Stimulated activated CD8-positive, alpha-beta memory T cell treated with anti-CD3 and anti-CD28 coated beads, Interleukin-2, amount 100 ng/mL, for 48 hours (primary cell): ENCODE measurements at places on chromosomes 6 and 20.

- DNase-seq = no peak
Measured at GRCh38 chr6:134363323-134364039, 45.6 kb upstream of the SGK1 start.

- no peak for DNase-seq
Measured at GRCh38 chr6:41224800-41225199, 3.3 kb upstream of the TREML4 start.

DNA sequence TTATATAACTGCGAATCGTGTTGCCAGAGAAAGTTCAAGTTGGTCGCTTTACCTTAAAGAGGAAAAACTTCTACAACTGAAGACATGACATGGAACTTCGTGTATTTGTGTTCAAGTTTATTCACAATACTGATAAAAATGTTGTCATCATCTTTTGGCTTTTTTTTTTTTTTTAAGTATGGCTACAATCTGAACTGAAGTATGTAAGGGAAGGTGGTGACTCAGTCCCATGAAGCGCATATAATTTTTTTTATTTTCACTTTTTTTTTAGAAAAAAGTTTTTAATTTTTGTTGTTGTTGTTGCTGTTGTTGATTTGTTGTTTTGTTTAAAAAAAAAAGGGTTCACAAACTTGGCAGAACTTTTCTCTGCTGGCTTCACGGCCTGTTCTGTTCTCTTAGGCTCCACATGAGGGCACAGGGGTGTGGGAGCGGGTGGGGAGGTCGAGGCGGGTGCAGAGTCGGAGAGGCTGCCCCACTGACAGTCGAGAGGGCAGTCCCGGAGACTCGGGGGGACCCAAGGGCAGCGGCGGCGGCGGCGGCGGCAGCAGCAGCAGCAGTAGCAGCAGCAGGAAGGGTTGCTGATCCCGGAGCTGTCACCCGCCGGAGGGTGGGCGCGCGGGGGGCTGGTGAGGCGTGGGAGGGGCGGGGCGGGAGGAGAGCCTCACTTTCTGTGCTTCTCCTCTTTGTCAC, 17.0 kb downstream of the TFAP2A start:
- no peak for DNase-seq

- DNase-seq = no peak
Measured at GRCh38 chr20:4081421-4081820, 66.1 kb upstream of the RNF24 start.

- no peak for DNase-seq
Measured at GRCh38 chr6:101453221-101453620, 59.7 kb downstream of the GRIK2 start.

- DNase-seq = no peak
Measured at GRCh38 chr6:129504456-129504855, 205.5 kb downstream of the ARHGAP18 start.

GRCh38 chr20:54103762-54104600, 33.6 kb upstream of the BCAS1 start:
- no peak for DNase-seq

- DNase-seq = no peak
Measured at GRCh38 chr6:150547502-150548222, 52.0 kb upstream of the PLEKHG1 start.

DNA sequence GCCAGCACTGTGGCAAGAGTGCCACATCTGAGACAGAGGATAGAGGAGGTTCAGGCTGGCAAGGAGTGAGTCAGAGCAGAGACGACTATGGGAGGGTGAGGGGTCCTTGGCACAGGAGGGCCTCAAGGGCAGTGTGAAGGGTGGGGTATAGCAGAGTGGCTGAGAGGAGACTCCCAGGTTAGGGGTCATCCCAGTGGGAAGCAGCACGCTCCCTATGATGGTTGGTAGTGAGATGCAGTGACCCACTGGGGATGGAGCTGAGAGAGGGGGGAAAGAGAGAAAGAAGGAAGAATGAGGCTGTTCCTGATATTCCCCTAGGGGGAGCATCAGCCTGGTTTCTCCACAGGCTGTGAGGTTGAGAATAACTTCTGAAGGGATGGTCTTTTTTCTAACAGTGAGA, 97.3 kb downstream of the INSM1 start:
- no peak for DNase-seq

GRCh38 chr20:16575390-16576140, 2.3 kb upstream of the KIF16B start:
- DNase-seq = no peak

DNA sequence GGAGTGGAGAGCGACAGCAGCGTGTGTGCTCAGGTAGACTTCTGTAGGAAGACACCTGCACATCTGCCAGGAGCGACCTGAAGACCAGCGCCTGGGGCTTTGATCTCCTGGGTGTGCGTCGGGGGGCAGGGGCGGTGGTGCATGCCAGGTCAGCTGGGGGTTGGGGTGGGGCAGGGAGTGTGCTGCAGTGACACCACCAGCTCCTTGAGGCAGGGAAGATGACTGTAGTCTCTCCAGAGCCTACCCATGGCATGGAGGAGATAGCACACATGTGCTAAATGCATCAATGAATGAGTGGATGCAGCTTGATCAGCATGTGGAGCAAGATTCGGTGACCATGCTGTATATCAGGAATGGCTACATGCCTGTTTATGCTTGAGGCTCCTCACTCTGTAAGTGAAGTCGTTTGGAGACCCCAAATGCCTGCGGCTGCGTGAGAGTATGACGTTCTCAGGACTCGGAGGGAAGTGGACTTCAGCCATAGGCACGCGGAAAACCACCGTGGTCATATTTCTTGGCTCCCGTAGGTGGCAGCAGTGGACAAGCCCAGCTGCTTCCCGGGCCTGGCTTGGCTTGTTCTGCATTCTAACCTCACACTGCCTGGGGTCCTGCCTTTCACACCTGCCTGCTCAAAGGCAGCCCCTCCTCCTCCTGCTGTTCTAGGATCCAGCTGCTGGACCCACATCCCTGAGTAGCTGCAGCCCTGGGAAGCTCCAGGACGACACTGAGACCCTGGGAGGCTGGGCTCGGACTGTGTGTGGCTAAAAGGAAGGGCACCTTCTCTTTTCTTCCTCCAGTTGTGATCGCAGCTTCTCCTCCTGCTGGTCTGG, 39.4 kb upstream of the KCNK16 start:
- DNase-seq = peak; percentile 37

DNA sequence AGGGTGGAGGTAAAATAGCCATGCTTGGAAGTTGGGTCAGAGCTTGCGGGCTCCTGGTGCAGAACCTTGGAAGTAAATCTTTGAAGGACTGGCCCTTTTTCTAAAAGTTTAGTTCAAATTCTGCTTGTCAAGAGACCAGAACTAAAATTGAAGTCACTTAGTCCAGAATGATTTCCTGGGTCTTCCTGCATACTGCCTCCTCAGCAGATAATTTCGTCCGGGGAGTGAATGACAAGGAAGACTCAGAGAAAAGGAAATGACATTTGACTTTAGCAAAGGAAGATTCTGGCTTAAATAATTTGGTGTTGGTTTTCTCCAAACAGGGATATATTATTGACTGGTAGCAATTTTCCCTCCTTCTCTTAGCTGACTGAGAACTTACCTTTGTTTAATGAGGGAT, 1.2 kb downstream of the TM9SF4 start:
- no peak for DNase-seq

- no peak for DNase-seq
Measured at GRCh38 chr20:36926653-36927200, 24.8 kb downstream of the SAMHD1 start.

DNA sequence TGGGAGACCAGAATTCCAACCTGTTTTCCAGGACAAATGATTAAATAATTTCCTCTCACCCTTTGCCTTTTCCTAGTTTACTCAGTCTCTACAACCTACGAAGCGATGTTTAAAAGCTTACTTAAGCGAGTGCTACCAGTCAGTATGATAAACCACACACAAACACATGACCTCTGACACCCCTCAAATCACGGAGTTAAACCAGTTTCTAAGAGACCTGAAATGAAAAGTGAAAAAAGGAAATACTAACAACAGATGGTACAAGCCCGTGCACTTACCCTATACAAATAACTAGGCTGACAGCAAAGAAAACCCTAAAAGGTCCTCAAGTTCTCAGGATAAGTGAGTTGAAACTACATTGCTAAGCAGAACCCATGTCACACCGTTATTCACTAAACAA, 7.7 kb downstream of the TNFRSF21 start:
- DNase-seq = no peak

- DNase-seq = no peak
Measured at GRCh38 chr6:169558378-169558773, 143.5 kb downstream of the WDR27 start.

DNA sequence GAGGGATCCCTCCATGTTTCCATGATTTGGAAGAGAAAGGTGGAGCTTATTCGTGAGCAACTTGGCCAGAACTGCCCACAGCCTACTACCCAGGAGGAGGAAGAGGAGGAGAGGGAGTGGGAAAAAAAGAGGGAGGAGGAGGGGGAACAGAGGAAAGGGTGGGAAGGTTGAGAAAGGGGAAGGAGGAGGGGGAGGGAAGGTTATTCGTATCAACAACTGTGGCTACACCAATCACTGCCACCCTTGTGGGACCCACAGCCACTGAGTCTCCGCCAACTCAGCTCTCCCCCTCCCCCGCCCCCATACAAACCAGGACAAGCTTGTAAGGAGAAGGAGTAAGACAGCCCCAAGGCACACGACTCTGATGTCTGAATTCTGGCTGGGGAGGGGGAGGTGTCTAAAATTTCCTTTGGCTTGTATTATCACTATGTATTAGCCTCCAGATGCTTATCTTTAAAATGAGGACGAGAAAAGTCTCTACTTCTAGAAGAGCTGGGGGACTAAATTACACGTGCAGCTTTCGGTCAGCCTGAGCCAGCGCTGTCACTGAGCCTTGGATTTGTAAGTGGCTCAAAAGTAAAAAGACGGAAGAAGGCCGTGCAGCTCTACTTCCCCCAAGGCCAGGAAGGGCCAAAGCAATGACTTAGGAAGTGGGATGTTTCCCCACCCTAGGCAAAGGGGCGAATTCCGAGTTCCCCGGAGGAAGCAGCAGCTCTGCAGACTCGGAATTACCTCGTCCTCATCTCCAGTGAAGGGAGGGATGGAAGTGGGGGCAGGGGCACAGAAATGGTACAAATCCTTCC, 1.0 kb downstream of the FKBP1A start:
- DNase-seq = no peak

DNA sequence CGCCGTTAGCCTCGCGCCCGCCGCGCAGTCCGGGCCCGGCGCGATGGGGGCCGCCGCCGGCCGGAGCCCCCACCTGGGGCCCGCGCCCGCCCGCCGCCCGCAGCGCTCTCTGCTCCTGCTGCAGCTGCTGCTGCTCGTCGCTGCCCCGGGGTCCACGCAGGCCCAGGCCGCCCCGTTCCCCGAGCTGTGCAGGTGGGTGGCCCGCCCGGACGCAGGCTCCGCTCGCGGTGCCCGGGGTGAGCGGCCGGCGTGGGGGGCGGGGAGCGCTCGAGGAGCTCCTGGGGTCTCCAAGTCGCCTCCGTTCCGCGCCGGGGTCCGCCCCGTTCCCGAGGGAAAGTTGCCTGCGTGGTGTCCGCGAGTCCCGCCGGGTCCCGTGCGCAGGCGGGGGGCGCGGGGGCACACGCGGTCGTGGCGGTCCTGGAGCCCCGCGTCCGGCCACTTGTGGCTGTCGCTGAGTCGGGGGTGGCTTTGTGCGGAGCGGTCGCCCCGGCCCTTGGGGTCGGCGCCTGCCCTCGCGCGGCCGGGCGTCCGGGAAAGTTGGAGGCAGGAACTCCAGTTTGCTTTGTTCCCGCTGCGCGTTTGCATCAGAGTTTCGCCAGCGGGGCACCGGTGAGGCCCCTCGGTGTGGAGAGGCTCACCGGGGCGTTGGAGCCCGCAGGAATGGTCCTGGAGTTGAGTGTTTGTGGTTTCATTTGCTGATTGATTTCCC, 476 bp downstream of the IGF2R start:
- DNase-seq = no peak

- no peak for DNase-seq
Measured at GRCh38 chr20:22723659-22724058, 139.3 kb upstream of the FOXA2 start.

GRCh38 chr6:165173484-165173883, 135.9 kb downstream of the C6orf118 start:
- DNase-seq = no peak

- no peak for DNase-seq
Measured at GRCh38 chr20:24160563-24161281, 172.1 kb upstream of the GGTLC1 start.

- no peak for DNase-seq
Measured at GRCh38 chr6:129889580-129889979, 28.5 kb upstream of the TMEM244 start.

- DNase-seq = peak; percentile 45
Measured at GRCh38 chr6:118618676-118619377, 32.6 kb downstream of the CEP85L start.

GRCh38 chr6:92147246-92147645, 1272.1 kb downstream of the EPHA7 start:
- DNase-seq = no peak

DNA sequence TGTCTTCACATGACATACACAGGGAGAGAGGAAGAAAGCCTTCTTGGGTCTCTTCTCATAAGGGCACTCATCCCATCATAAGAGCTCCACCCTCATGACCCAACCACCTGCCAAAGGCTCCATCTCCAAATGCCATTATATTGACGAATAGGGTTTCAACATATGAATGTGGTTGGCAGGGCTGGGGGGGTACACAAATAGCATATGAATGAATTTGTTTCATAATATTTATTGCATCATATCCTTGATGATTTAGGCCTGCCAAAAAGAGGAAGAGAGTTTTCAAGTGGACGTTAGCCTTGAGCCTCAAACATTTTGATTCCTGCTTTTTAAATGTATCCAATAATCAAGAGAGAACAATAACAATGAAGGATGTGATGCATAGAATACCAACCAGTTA, 26.2 kb upstream of the OPRM1 start:
- DNase-seq = no peak

GRCh38 chr20:10313215-10313614, 94.6 kb downstream of the SNAP25 start:
- DNase-seq = no peak
